ENCODE measurements at places on chromosomes 5 and 9.

GRCh38 chr5:82754036-82754746 is 323.0 kb downstream of the TMEM167A start:
- DNase-seq = no peak

DNA sequence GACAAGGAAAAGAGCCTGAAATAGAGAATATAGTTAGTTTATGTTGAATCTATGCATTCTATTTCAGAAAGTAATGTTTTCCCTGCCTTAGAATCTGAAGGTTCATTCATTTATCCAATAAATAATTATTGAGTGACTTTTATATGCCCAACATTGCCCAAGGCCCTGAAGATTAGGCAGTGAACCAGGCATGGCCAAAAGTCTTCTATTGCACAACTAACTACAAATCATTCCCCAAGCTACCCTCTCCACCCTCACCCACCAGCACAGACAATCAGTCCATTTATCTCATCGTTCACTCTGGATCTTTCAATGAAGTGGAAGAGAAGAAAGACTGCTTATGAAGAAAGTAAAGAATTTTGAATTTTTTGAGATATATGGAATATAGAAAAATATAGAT is 268.4 kb downstream of the PLK2 start:
- no peak for DNase-seq

DNA sequence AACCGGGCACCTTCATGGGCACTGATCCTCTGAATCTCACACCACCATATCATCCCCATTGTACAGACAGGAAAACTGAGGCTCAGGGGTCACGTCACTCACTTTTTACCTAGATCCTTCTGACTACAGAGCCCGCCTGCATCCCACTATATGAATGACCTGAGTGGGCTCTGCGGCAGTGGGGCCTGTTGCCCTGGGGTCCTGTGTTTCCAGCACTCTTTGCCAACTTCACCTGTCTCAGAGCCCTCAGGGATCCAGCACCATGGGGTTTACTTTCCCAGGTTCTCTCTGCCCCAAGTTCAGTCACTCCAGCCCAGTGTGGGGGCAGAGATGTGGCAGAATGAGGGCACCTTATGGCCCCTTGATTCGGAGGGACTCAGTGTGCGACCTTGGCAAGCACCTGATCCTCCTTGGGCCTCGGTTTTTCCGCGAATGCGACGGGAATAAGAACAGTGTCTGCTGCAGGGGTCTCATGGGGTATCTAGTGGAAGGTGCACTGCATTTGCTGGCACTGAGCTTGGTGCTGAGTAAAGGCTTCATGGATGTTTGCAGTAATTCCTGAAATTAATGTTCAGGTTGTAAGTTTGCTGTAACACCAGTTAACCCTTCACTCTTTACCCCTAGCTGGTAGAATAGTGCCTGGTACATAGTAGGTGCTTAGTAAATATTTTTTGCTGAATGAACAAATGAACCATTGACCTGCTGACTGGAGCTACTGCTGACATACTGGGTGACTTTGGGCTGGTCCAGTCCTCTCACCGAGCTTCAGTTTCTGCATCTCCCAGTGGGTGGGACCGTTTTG is 47.1 kb upstream of the BOD1 start:
- DNase-seq = no peak

DNA sequence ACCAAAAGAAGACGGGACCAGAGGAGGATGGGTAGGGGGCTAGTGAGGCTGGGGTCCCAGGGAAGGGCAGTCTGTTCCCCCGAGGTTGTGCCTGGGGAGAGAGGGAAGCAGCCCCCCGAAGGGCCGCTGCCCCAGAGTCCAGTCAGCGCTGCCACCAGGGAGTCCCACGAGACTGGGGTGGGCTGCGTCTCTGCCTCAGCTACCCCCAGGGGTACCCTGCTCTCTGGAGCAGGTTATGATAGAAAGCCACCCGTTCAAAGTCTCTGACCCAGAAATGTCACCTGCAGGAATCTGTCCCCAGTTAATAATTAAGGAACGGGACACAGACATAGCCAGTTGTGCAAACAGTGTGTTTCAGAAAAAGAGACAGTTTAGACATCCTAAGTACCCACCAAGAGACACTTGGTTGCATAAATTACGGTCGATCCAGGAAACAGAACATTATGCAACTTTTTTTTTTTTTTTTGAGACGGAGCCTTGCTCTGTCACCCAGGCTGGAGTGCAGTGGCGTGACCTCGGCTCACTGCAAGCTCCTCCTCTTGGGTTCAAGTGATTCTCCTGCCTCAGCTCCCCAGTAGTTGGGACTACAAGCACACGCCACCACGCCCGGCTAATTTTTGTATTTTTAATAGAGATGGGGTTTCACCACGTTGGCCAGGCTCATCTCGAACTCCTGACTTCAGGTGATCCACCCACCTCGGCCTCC is 10.7 kb upstream of the AGPAT2 start:
- no peak for DNase-seq

- DNase-seq = no peak
These were observed 25.0 kb upstream of the SNX2 start for GRCh38 chr5:122749886-122750285.

- DNase-seq = no peak
These were observed 737 bp downstream of the SLC1A3 start for GRCh38 chr5:36607114-36607571.

DNA sequence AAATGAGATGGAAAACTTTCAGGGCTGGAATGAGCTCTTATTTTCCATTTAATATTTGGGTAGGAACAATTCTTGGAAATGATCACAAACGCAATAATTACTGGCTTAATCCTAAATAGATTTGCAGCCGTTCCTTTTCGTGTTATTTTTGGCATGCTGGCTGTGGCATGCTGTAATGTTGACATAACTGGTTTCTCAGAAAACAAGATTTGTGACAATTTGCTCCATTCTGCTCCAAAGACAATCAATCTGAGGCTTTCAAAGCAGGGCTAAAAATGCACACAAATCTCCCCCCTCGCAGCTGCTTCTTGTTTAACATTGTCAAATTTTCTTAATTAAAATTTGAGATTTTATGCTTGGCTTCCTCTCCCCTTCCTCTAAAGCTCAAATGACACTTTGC is 151.2 kb downstream of the TTC39B start:
- DNase-seq = no peak

GRCh38 chr9:21682981-21683380 is 119.5 kb upstream of the MTAP start:
- DNase-seq = no peak

DNA sequence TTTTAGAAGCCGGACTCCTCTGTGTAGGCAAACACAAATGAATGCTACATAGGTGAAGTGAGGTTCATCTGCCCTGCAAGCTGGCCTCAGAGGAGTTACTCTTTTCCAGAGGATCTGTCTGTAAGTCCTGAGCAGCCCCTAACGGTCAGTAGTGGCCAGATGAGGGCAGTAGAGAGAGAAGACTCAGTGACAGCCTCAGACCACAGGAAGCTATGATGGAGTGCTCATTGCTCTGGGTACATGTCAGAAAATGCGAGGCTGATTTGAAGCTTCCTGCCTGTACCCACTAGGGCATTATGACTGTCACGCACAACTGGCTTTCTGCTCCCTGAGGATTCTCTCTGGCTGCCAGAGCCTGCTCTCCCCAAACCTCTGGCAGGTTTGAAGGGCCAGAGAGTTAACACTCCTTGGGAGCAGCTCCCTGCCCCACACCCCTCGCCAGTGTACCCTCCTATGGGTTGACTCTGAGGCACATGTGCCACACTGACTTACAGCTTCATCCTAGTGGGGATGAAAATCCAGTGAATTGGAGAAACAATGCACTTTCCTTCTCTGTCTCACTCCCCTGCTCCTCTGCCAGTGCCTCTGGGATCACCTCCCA is 141.5 kb downstream of the GABRG2 start:
- no peak for DNase-seq

DNA sequence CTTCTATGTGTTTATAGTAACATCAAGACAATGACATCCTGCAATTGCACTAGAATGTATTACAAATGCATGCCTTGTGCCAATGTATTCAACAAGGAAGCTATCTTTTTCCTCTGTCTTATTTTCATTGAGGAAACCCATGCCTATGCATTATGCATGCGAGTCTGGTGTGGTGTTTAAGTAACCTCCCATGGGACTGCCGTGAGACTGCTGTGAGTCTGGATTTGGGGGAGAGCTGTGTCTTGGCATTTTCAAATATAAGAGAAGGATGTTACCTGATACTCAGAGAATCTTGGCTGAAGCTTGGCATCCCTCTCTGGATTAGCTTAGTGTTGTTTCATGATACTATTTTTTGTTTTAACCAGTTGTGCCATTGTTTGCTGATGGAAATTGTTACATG is 98.3 kb downstream of the F2RL2 start:
- DNase-seq = no peak

GRCh38 chr5:180801596-180802324 is 846 bp downstream of the MGAT1 start:
- DNase-seq = no peak

Measured in effector CD4-positive, alpha-beta T cell (primary cell).